ENCODE measurements at places on chromosomes 1 and 21.

- DNase-seq, result no peak
Observed at GRCh38 chr1:27648602-27649305, 13.8 kb upstream of the FGR start.

GRCh38 chr21:35473496-35473895 is 424.4 kb upstream of the RUNX1 start:
- DNase-seq, result no peak

DNA sequence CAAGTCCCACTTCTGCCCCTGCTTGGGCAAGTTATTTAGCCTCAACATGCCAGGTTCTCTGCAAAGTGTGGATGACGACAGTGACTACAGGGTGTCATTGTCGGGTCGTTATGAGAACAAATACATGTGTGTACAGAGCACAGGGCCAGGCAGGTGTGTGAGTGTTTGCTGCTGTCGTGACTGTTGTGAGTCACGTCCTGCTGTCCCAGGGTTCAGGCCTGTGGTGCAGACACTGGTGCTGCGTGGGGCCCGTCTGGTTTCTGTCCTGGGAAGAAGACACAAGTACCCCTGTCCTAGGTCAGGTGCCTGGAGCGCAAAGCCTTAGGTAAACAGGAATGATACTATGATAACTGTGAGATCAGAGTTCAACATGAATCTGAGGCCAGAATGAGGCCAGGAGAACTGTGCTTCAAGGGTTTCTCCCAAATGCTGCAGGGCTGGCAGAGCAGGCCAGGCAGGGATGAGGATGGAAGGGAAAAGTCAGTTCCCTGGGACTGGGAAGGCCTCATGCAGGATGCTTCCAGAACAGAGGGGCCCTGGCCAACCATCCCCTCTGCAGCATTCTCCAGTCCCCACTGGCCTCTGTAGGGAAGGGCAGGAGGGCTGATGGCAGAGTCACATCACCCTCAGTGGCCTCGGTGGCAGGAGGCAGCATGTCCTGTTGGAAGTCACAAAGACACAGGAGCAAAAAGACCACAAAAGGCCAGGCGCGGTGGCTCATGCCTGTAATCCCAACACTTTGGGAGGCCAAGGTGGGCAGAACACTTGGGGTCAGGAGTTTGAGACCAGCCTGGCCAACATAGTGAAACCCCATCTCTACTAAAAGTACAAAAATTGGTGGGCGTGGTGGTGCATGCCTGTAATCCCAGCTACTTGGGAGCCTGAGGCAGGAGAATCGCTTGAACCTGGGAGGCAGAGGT is 15.7 kb downstream of the GPR157 start:
- DNase-seq, result no peak

DNA sequence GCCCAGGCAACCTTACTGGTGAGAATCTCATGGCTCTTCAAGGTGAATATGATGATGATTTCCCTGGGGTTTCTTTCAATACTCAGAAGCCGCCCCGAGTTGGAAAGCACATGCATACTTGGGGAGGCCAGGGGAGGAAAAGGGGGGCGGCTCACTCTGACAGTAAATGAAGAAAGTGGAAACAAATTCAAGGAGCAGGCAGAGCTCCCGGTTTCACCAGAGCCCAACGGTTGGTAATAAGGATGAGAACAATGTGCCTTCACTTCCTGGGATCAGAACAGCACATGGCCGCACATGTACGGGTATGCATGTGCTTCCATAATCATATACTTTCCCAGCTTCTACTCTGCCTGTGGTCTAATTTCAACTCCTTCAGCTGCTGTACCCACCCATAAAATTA is 3.8 kb upstream of the ARHGEF2 start:
- no peak for DNase-seq

DNA sequence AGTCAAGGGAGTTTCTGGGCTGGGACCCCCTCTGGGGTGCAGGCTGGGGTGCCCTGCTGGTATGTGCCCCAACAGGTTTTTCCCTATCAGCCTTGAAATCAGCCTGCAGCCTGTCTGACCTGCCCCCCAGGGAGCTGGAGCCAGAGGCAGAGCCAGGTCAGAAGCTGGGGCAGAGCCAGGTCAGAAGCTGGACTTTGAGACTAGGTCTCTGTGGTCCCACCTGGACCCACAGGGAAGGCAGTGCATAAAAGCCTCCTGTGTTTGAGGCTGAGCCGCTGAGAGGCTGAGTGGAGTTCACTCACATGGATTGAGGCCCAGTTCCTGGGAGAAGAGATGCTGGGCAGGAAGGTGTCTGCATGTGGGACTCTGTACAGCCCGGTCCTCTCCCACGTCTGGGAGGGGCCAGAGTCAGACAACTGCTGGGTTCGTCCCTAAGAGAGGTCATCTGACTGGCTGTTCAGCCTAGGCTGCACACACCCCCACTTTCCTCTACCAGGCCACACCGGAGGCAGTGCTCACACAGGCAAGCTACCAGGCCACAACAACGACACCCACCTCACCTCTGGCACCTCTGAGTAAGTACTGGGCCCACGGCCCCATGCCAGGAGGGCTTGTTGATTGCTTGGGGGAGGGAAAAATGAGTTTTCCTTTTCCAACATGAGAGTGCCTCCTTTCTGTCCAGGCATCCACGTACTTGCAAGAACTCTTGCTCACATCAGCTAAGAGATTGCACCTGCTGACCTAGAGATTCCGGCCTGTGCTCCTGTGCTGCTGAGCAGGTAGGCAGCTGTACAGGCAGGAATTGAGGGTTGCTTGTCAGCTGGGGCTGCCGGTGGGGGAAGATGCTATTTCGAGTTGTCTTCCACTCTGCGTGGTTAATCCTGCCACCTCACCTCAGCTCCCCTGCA is at the start of gene ANXA9:
TSS of gene ANXA9 (plus strand) at position 488 of the 908 bp plus-strand sequence. CDS start 814 bp downstream, outside the sequence.
- DNase-seq, result no peak

- DNase-seq, result no peak
Observed at GRCh38 chr1:14228677-14229076, 369.8 kb upstream of the KAZN start.

GRCh38 chr21:27275294-27275927 is 308.5 kb upstream of the ADAMTS5 start:
- no peak for DNase-seq

DNA sequence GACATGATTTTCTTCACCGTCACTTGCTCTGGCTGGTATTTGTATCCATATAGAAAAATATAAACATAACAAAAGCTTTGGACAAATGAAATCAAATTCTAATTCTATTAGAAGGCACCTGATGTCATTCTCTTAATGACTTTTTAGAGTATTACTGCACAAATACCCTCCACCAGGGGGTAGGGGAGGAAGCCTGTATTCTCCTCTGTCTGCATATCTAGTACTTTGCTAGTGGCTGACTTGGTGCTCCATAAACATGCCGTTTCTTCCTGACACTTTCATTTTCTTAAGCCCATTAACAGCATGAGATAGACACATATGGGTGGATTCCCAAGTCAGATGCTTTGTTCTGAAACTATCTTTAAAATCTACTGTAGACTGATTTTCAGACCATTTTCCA is 20.6 kb upstream of the KCNJ15 start:
- no peak for DNase-seq

DNA sequence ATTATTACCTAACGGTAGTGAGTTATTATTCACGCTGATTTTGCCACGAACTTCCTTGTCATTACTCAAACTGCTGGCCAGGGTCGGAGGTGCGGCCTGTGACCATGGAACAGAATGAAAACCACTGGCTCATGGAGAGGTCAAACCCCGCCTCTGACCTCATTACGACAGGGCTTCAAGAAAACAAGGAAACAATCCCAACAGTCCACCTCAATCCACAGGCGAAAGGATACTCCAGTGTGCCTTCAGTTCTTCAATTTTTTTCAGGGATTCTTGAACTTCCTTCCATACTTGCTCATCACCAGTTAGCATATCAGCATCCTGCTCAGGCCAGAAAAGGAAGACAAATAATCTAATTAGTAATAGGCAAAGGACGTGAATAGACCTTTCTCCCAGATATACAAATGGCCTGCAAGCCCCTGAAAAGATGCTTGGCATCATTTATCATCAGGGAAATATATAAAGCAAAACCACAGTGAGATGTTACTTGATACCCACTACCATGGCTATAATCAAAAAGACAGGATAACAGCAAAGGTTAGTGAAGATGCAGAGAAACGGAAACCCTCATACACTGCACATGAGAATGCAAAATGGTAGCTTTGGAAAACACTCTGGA is 643.4 kb downstream of the SMYD3 start:
- no peak for DNase-seq

Measured in stimulated activated CD4-positive, alpha-beta T cell treated with anti-CD3 and anti-CD28 coated beads, Interleukin-1b, Interleukin-23, amount 100 ng/mL, for 4 hours (primary cell).